ENCODE measurements at places on chromosomes 2 and 18.

- no peak for DNase-seq
Measured at GRCh38 chr2:101832114-101832513, 134.6 kb downstream of the MAP4K4 start.

- DNase-seq = no peak
Measured at GRCh38 chr2:229150317-229150716, 120.8 kb downstream of the PID1 start.

GRCh38 chr18:9914584-9915290 is 921 bp downstream of the VAPA start:
- DNase-seq = peak; percentile 81

GRCh38 chr2:13545320-13545719 is 828.6 kb downstream of the TRIB2 start:
- DNase-seq = no peak

DNA sequence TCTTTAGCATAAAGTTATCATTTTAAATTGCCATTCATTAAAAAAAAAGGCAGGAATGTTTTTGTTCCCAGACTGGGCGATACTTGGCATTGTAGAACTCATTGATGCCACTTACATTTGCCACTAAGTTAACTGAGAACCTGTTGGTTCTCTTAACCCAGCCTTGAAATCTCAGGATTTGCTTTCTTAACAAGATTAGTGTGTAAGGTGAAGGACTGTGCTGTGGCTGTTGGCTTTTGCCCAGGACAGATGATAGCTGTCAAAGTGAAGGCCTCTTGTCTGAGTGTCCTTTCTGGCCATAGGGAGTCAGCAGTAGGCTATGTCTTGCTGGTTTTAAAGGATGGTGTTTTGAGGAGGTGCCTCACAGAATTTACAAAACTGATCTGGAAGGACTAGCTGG is 2.6 kb downstream of the DPYSL5 start:
- no peak for DNase-seq
